Glutamatergic neuron (in vitro differentiated cells): ENCODE measurements at places on chromosomes 1 and 21.

DNA sequence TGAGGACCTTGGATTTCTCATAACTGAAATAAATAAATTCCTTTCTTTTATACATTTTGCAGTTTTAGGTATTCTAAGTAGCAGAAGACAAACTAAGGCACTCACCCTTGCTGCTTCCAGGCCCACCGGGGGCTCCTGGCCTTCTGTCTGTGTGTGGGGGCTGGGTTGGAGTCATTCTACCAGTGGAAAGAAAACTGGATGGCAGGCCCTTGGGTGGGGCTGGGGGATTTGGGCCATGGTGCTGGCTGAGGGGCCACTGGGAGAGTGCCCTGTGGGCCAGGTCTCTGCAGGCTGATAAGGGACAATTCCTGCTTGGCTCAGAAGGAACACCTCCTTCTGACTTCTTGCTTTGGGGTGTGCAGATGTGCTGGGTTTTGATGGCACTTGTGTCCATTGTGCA lies 54.0 kb upstream of the CSF3R start:
- DNase-seq, result no peak

DNA sequence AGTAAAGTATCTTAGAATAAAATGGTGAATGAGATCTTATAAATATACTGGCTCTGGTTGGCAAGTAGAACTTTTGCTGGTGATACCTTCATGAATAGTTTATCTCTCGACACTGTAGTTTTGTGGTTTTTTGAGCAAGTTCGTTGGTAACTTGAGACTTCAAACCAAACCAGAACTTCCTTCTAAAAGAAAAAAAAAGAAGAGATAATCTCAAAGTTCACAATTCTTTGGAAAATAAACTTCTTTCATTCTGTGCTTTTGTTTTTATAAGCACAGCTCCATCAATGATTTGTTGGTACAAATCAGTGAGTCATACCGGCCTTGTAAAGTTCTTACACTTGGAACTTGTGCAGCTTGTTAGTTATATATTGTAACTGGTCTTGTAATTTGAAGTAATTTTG lies 2.3 kb downstream of the HIPK1 start:
- DNase-seq, result no peak

- no peak for DNase-seq
Observed at GRCh38 chr21:32463889-32464300, 51.4 kb downstream of the EVA1C start.

- DNase-seq, result no peak
Observed at GRCh38 chr1:17356387-17357026, 15.5 kb upstream of the PADI6 start.

DNA sequence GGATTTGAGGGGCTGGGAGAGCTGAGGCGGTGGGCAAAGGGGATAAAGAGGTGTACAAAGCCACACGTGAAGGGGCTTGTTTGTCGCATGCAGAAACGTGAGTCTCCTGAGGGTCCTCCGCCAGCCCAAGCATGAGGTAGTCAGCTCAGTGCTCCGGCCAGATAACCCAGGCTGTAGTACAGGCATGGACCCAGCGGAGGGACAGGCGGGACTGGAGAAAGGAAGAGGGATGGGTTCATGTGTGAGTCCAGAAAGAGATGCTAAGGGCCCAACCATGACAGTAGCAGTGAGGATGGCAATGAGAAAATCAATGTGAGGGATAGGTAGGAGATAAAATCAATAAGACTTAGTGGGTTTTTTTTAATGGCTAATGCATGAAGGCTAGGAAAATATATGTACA lies 13.7 kb upstream of the ELK4 start:
- peak; percentile 38 for DNase-seq

DNA sequence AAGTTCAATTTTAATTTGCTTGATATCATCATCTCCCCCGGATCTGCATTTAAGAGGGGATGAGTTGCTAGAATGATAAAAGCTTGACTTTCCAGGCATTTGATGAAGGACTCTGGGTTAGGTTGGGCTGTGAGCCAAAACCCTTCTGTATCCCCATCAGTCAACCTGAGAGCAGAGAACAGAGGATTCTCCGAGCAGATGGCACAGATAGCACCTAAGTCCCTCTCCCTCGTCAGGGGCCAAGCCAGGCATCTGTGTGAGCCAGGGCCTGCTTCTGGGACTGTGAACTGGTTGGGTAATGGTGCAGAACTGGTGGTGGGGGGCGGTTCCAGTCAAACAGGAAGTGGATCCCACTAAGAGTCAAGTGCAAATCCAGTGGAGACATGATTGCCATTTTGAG lies 205.8 kb downstream of the TNR start:
- no peak for DNase-seq

GRCh38 chr21:29231756-29232529 lies 66.8 kb upstream of the BACH1 start:
- no peak for DNase-seq

DNA sequence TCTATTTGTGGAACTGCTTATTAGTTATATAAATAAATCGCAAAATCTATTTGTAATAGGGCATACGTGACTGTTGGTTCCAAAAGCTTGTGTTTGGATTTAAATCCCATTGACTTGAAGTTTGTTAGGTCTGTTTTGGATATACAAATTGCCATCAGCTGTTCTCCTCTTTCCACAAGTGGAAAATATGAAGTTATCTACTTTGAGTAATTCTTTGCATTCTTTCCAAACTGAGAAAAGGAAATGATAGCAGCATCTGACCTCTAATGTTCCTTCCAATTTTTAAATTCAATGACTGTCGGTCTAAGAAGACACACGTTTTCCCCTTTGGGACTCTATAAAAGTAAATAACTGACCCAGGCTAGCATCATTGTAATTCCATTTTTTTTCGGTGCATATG lies 165.7 kb upstream of the SGIP1 start:
- no peak for DNase-seq

GRCh38 chr1:111404588-111404987 lies 22.9 kb downstream of the OVGP1 start:
- no peak for DNase-seq

DNA sequence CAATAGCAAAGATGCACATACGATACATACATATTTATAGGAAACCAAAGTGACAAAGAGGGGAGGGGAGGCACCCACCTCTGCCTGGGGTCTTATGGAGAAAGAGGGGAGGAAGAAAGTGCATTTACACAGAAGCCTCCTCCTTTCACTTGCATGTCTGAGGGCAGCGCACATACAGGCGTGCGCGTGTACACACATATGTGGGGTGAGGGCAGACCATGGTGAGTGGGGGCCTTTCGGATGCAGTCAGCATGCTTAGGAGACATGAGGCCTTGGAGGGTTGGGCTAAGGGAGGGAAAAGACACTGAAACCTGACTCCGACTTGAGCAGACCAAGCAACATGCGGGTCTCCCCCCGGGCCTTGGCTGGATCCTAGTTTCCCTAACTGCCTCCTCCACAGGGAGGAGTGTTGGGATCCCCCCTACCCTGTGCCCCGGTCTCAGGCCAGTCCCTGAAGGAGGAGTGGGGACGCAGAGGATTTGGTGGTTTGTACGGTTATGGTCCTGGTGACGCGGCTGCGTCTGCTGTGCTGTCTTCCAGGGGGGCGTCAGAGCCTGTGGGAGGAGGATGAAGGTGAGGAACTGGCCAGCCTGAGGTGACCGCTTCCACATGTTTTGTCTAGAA lies 15.2 kb downstream of the LRRC71 start:
- DNase-seq, result no peak

DNA sequence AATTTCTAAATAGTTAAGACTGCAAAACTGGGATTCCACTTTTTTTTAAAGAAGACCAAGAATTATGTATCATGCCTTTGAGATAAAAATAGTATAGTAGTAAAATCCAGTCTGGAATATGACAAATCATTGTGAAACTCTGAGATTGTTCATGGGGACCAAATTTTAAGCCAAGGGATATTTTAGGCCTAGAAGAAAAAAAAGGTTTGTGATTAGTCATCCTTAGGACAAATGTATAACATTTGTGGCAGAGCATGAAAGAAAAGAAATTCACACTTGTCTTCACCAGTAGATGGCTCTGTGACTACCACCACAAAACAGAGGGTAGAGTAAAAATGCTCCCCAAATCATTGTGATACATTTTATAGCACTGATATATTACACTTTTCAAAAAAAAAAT lies 226.1 kb downstream of the KCTD3 start:
- no peak for DNase-seq

DNA sequence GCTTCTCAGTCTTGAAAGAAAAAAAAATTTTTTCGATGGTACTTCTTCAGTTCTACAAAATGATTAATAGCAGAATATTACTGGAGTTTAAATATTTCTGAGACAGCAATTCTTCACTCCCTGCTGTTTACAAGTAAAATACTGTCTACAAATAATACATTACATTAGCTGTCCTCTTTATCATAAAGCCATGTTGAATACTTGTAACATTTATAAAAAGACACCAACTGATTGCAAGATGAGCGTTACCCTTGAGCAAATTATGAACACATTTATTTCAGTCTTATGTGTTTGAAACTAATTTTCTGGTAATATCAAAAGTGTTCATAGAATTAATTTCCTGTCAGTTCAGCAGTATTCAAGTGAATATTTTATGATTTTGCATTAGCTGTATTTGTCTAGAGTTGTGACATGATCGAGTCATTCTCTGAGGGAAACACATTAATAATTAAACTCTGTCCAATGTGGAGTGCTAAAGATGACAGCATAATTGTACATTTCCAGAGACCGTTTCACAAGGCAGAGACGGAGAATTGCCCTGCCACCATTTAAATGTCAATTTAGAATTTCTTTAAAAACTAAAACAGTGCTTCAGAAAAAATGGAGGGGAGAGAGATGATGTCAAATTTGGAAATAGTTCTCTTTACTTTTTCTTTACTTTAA lies 1359.0 kb upstream of the ADGRL4 start:
- no peak for DNase-seq

DNA sequence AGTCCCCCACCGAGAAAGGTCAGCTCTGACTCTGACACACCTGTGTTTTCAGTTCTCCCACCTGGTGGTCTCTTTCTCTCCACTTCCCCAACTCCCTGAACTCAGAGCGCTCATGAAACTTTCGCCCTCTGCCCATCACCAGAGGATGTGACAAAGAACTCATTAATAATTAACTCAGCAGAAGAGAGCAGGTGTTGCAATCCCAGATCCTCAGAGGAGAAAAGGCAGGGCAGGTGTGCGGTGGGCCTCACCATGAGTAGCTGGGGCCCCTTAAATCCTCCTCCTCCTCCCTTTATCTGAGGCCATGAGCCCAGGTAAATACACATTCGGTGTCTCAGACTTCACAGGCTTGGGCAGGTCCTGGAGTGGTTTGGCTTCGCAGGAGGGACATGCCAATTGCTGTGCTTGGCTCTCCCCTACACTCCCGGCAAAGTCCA lies 1.7 kb upstream of the LAMB3 start:
- no peak for DNase-seq

DNA sequence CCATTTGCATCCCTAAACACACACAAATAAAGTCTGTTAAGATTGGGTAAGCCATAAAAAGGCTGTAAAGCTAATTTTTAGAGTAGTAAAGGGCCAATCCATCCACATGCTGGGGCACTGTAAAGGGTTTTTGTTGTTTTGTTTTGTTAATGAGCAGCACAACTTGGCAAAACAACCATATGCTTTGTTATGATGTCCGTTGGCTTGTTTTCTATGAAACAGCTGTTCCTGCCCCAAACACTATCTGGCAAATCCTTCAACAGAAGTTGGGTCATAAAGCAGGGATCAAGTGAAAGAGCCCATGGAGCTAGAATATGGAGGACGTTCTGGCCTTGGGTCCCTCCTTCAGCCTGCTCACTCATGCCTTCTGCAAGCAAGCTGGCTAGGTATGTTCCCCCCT lies 183.6 kb downstream of the APP start:
- no peak for DNase-seq

DNA sequence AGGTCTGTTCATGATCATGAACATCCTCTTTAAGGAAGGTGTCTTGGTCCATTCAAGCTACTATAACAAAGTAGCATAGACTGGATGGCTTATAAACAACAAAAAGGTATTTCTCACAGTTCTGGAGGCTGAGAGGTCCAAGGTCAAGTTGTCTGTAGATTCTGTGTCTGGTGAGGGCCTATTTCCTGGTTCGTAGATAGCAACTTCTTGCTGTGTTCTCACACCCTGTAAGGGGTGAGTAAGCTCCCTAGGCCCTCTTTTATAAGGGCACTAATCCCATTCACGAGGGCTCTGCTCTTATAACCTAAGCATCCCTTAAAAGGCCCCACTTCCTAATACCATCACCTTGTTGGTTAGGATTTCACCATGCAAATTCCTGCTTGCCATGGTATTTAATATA lies 347.7 kb downstream of the PTBP2 start:
- no peak for DNase-seq

- no peak for DNase-seq
Observed at GRCh38 chr21:39041816-39042215, 141.4 kb downstream of the PSMG1 start.

- no peak for DNase-seq
Observed at GRCh38 chr1:228403231-228403631, 3.4 kb downstream of the TRIM11 start.

GRCh38 chr21:41833497-41834115 lies 45.5 kb downstream of the PRDM15 start:
- DNase-seq, result no peak

GRCh38 chr1:203098914-203099520 lies 13.2 kb upstream of the MYOG start:
- no peak for DNase-seq

DNA sequence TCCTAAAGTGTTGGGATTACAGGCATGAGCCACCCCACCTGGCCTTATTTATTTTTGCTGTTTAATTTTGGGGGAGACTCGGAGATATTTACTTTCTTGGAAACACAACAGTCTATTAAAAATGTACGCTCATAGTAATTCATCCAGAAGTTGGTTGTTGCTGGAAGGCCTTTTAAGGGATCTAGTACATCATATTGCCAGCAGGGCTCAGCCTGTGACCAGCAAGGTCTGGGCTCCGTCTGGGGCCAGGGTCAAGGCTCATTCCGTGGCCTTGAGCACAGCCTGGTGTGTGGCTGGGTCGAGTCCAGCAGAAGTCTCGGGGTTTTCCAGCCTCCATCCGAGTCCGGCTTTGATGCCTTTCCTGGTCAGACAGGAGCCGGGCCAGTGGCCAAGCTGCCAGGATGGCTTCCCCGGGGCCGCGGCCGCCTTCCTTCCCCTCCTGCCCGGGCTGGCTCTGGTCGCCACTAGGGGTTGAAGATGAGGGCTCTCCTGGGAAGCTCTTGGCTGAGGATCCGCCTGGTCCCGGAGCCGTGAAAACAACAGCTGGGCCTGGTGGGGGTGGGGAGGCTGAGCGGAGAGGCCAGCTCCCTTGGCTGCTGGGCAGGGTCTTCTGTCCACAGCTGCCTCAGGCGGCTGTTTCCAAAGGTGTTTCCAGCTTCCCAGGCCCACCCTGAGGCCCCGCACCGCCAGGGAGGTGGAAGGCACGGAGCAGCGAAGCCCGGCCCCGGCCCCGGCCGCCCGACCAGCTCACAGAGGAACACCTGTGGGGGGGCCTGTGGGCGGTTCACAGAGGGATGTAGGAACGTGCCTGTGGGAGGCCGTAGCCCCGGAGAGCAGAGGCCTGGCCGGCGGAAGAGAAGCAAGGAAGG lies 5.1 kb upstream of the VWA1 start:
- DNase-seq, result peak; percentile 86
